ENCODE measurements at places on chromosomes 1 and 21.

- DNase-seq, result no peak
Observed at GRCh38 chr1:30716646-30717045, 6.7 kb downstream of the MATN1 start.

- no peak for DNase-seq
Observed at GRCh38 chr1:156014829-156015228, 5.9 kb downstream of the SSR2 start.

DNA sequence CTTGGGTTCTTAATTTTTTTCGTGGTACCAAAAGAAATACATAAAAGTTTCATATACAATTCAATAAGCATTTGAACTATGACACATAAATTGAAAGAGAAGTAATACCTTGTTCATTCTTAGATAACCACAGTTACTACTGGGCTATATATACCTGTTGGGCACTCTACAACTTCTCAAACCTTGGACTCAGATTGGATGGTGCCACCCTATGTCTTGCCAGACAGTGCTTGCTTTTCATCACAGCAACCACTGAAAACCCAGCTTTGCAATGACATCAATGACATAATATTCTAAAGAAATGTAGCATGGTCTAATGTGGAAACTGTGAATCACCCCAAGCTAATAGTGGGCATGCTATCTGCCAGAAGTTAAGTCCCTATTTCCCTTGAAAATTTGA is 62.8 kb upstream of the DPH5 start:
- DNase-seq, result no peak

- no peak for DNase-seq
Observed at GRCh38 chr1:56509713-56510641, 69.4 kb downstream of the PLPP3 start.

DNA sequence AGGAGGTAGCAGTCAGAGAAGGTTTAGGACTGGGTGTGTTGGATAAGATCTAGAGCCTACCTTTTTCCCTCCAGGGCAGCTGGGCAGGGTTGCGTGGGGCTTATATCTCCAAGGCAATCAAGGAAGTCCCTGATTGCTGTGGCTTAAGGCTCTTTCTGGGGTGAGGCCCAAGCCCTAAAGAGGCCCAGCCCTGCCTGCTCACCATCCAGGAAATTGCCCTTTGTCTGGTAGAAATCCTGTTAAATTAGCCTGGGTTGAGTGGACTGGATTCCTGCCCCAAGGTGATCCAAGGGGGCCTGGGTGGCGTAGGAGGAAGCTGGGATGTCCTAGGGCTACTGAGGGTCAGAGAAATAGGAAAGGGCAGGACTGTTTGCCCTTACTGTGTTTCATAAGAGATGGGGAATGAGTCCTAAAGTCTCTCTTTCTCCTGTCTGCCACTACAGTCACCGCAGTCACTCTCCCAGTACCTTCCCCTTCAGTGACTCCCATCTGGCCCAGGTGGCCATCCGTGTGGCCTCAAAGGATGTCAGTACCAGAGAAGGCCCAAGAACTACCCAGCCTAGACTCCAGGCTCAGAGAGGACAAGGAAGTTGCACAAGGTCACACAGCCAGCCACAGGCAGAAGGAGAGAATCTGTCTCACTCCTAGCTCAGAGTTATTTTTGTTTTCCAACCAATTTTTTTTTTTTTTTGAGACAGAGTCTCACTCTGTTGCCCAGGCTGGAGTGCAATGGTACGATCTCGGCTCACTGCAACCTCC is 25.8 kb downstream of the MFSD2A start:
- DNase-seq, result no peak

DNA sequence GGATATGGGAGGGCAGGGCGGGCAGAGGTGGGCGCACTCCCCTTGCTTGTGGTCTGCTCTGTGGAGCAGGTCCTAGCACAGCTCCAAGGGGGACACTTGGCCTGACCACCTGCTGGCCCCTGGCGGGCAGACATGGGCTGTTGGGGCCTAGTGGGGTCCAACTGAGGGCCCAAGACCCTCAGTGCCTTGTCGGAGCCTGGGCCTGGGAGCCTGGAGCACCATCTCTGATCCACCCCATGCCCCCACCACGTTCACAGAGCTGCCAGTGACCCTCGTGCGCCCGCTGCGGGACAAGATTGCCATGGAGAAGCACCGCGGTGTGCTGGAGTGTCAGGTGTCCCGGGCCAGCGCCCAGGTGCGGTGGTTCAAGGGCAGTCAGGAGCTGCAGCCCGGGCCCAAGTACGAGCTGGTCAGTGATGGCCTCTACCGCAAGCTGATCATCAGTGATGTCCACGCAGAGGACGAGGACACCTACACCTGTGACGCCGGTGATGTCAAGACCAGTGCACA is 70.6 kb downstream of the OBSCN start:
- DNase-seq, result no peak

Measured in activated CD4-positive, alpha-beta T cell treated with anti-CD3 and anti-CD28 coated beads for 4 hours (primary cell).